ENCODE measurements at places on chromosomes 4 and X. TPM values are rescaled to one million over a fixed set of nuclear protein-coding genes. Genes with fewer than 3 reads are reported as not detected.

The DDX60 gene
- 7.5 TPM for total RNA-seq

The GPR78 gene
- total RNA-seq: 0.07 TPM

The C4orf50 gene
- not detected for total RNA-seq

The GNL3L gene
- 26.7 TPM for total RNA-seq

The TEX11 gene
- not detected for total RNA-seq

The RRAGB gene
- total RNA-seq: 29.8 TPM

The YIPF7 gene
- total RNA-seq: not detected

The SHROOM3 gene
- total RNA-seq: 12.3 TPM

The MAD2L1 gene
- total RNA-seq: 2.4 TPM

The CFAP47 gene
- total RNA-seq: 0.07 TPM

The SGMS2 gene
- total RNA-seq: 126 TPM

The RENBP gene
- 3.6 TPM for total RNA-seq
